ENCODE measurements at places on chromosomes 11 and 22.
A peak's percentile ranks its signal among the peaks of the same experiment; 100 is the strongest.

DNA sequence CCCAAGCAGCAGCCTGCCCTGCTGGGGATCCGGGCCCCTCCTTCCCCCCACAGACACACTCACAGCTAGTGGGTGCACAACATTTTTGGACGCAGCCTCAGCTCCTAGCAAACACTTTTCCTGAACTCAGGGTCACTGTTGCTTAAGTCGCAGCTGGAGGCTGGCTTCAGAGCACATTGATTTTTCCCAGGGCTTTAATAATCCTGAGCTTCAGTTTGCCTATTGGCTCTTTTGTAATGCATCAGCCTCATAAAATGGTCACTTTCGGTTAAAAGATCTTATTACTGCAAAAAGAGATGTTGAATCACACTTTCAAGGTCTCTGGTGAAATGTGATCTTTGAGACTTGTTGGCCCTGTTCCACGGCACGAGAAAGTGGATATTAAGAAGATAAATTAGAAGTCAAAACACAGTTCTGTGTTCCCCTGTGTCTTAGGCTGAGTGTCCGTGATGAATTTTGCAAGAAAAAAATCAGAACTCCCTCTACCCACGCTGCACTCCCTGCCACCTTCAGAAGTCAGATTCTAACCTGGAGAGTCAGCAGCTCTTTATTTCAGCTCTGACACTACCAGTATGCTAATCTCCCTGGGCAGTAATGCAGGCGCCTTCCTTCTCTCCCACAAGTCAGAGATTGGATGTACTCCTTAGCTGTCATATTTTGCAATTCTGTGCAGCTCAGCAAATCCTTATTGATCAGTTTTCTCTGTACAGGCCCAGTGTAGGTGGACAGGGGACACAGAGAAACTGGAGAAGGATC is 158.2 kb upstream of the E2F8 start:
- peaks cover 9% of the 10 kb centered on the region for H3K4me1 ChIP-seq
- no peaks in the 10 kb centered on the region for H3K27me3 ChIP-seq
- no peaks in the 10 kb centered on the region for H3K36me3 ChIP-seq
- DNase-seq: no peak
- H3K27ac ChIP-seq: no peak overlapping the region

GRCh38 chr11:134019500-134019899 is 49.4 kb upstream of the JAM3 start:
- H3K4me1 ChIP-seq: peaks cover 6% of the 10 kb centered on the region
- no peak overlapping the region for H3K27ac ChIP-seq
- H3K4me3 ChIP-seq: no peak overlapping the region
- H3K27me3 ChIP-seq: no peaks in the 10 kb centered on the region
- DNase-seq: no peak
- no peaks in the 10 kb centered on the region for H3K36me3 ChIP-seq

GRCh38 chr11:107882095-107882820 is 23.7 kb upstream of the SLC35F2 start:
- no peaks in the 10 kb centered on the region for H3K27me3 ChIP-seq
- no peak for DNase-seq
- H3K4me3 ChIP-seq: no peak overlapping the region
- H3K36me3 ChIP-seq: no peaks in the 10 kb centered on the region
- H3K27ac ChIP-seq: no peak overlapping the region
- H3K4me1 ChIP-seq: no peaks in the 10 kb centered on the region

DNA sequence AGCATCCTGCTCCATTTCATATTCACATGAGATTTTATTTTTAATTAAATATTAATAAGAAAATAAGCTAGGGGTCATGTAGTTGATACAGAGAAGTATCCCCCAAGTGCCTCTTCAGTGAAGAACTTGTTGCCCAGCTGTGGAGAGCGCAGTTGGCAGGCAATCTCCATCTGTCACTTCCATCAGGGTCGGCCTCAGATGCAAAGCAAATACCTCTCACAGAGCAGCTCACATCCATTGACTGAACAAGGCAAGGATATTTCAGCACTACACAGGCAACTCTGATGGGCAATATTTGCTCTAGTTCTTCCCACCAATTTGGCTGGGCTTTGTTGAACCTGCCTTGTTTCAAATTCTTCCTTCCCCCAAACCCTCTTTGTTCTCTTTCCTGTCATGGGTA is 129.4 kb downstream of the NOX4 start:
- H3K4me1 ChIP-seq: no peaks in the 10 kb centered on the region
- no peak overlapping the region for H3K4me3 ChIP-seq
- H3K36me3 ChIP-seq: no peaks in the 10 kb centered on the region
- H3K27me3 ChIP-seq: no peaks in the 10 kb centered on the region
- no peak for DNase-seq

DNA sequence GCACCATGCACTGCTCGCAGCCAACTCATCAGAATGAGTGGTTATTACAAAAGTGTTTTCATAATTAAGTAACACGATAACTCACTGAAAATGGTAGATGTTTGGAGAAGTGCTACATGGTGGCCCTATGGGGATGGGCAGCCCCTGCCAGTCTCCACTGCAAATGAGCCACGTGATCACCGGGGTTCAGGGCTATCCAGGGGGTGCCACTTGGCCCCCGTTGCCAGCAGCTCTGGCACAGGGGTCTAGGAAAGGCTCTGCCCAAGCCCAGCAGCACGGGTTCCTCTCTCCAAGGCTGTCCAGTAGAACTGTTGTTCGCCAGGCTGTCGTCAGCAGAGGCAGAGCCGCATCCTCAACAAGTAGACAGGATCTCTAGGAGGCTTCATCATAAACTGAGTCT is 382.1 kb upstream of the B3GAT1 start:
- peaks cover 12% of the 10 kb centered on the region for H3K27me3 ChIP-seq
- H3K36me3 ChIP-seq: no peaks in the 10 kb centered on the region
- no peak overlapping the region for H3K27ac ChIP-seq
- H3K4me3 ChIP-seq: no peak overlapping the region
- no peaks in the 10 kb centered on the region for H3K4me1 ChIP-seq

DNA sequence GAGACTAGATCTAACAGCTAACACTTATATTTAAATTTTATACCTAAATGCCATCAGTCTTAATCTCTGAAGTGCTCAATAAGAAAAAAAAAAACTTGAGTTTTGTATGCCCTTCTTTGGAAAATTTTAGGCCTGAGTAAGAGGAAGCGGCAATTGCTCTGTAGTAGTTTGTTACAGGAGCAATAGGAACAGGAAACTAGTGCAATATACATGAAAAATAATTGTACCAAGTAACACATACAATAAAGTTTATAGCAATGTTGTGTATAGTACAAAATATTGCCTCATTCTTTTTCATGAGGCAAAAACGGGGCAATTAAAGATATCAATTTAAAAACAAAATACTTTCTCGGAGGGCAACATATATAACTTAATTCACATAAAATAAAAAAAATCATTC is 19.7 kb downstream of the OR5AK2 start:
- H3K27me3 ChIP-seq: no peaks in the 10 kb centered on the region
- DNase-seq: no peak
- H3K4me3 ChIP-seq: no peak overlapping the region
- H3K4me1 ChIP-seq: no peaks in the 10 kb centered on the region

DNA sequence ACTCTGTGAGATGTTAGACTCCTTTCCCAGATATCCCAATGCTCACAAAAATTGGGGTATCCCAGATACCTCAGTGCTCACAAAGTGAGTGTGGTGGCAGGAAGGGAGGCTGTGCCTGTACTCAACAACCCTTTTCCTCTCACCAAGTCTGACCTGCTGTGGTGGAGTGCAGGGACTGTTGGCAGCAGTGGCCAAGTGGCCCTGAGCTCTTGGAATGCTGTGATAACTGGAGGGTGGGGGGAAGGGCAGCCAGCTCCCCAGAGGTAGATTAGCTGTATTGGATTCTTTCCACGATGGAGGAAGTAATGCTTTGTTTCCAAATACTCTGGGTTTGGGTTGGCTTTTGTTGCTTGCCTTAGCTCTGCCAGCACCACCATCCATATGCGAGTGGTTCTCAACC is 46.0 kb upstream of the OR9Q1 start:
- no peak overlapping the region for H3K4me3 ChIP-seq
- H3K27ac ChIP-seq: no peak overlapping the region
- H3K4me1 ChIP-seq: no peaks in the 10 kb centered on the region
- H3K27me3 ChIP-seq: no peaks in the 10 kb centered on the region

GRCh38 chr11:25349537-25349936 is 852.7 kb downstream of the LUZP2 start:
- no peak overlapping the region for H3K4me3 ChIP-seq
- H3K27me3 ChIP-seq: no peaks in the 10 kb centered on the region
- no peaks in the 10 kb centered on the region for H3K36me3 ChIP-seq
- H3K27ac ChIP-seq: no peak overlapping the region

GRCh38 chr11:46249938-46250744 is 27.3 kb upstream of the CREB3L1 start:
- H3K27me3 ChIP-seq: no peaks in the 10 kb centered on the region
- H3K4me1 ChIP-seq: peaks cover 12% of the 10 kb centered on the region
- H3K27ac ChIP-seq: no peak overlapping the region
- H3K36me3 ChIP-seq: no peaks in the 10 kb centered on the region

GRCh38 chr22:34501366-34501965 is 564.5 kb upstream of the ISX start:
- no peak overlapping the region for H3K4me3 ChIP-seq
- no peaks in the 10 kb centered on the region for H3K4me1 ChIP-seq
- DNase-seq: no peak
- no peaks in the 10 kb centered on the region for H3K36me3 ChIP-seq
- no peaks in the 10 kb centered on the region for H3K27me3 ChIP-seq

- H3K27ac ChIP-seq: no peak overlapping the region
- H3K36me3 ChIP-seq: peaks cover 78% of the 10 kb centered on the region
- no peak for DNase-seq
- no peaks in the 10 kb centered on the region for H3K4me1 ChIP-seq
- no peak overlapping the region for H3K4me3 ChIP-seq
These were observed 14.2 kb downstream of the DTX4 start for GRCh38 chr11:59186130-59186594.

GRCh38 chr22:47001288-47001687 is 238.8 kb downstream of the TBC1D22A start:
- no peaks in the 10 kb centered on the region for H3K4me1 ChIP-seq
- no peaks in the 10 kb centered on the region for H3K36me3 ChIP-seq
- H3K27me3 ChIP-seq: no peaks in the 10 kb centered on the region
- no peak overlapping the region for H3K27ac ChIP-seq

DNA sequence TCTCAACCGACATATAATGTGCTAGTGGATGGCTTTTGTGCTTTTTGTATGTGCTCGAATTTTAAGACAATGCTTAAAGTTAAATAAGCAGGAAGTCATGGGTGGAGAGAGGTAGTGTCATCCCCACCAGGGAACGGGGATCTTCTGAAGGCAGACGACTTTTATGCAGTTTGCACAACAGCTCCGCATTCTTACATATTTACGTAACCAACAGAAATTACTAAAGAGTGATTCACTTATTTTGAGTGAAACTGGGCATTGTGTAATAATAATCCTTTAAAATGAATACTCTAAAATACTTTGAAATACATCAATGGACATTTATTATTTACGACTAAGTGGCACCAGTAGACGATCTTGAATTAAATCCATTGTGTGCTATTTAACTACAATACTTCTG is 305.1 kb downstream of the CNTN5 start:
- H3K27me3 ChIP-seq: no peaks in the 10 kb centered on the region
- peaks cover 13% of the 10 kb centered on the region for H3K4me1 ChIP-seq
- no peak overlapping the region for H3K4me3 ChIP-seq
- DNase-seq: peak; percentile 60
- H3K36me3 ChIP-seq: no peaks in the 10 kb centered on the region

- no peaks in the 10 kb centered on the region for H3K4me1 ChIP-seq
- no peaks in the 10 kb centered on the region for H3K36me3 ChIP-seq
- H3K27ac ChIP-seq: no peak overlapping the region
- no peaks in the 10 kb centered on the region for H3K27me3 ChIP-seq
These were observed 237.3 kb upstream of the NCAM1 start for GRCh38 chr11:112723676-112724495.

- H3K4me1 ChIP-seq: no peaks in the 10 kb centered on the region
- DNase-seq: no peak
- no peaks in the 10 kb centered on the region for H3K36me3 ChIP-seq
- no peaks in the 10 kb centered on the region for H3K27me3 ChIP-seq
- H3K4me3 ChIP-seq: no peak within 1 kb of the TSS
These were observed at the start of gene APOA1 for GRCh38 chr11:116837231-116838091. APOA1 (minus strand) TSS chr11:116837622; CDS start chr11:116837387, 235 bp downstream.

GRCh38 chr11:5348551-5349194 is 2.6 kb upstream of the OR51B6 start:
- no peaks in the 10 kb centered on the region for H3K27me3 ChIP-seq
- no peak overlapping the region for H3K4me3 ChIP-seq
- no peak for DNase-seq
- H3K36me3 ChIP-seq: no peaks in the 10 kb centered on the region
- H3K27ac ChIP-seq: no peak overlapping the region
- no peaks in the 10 kb centered on the region for H3K4me1 ChIP-seq

- H3K4me3 ChIP-seq: peak overlapping the region; percentile 92
- no peaks in the 10 kb centered on the region for H3K27me3 ChIP-seq
- H3K27ac ChIP-seq: peak overlapping the region; percentile 64
- H3K4me1 ChIP-seq: peaks cover 16% of the 10 kb centered on the region
These were observed 1.4 kb upstream of the CELSR1 start for GRCh38 chr22:46538814-46539160.

DNA sequence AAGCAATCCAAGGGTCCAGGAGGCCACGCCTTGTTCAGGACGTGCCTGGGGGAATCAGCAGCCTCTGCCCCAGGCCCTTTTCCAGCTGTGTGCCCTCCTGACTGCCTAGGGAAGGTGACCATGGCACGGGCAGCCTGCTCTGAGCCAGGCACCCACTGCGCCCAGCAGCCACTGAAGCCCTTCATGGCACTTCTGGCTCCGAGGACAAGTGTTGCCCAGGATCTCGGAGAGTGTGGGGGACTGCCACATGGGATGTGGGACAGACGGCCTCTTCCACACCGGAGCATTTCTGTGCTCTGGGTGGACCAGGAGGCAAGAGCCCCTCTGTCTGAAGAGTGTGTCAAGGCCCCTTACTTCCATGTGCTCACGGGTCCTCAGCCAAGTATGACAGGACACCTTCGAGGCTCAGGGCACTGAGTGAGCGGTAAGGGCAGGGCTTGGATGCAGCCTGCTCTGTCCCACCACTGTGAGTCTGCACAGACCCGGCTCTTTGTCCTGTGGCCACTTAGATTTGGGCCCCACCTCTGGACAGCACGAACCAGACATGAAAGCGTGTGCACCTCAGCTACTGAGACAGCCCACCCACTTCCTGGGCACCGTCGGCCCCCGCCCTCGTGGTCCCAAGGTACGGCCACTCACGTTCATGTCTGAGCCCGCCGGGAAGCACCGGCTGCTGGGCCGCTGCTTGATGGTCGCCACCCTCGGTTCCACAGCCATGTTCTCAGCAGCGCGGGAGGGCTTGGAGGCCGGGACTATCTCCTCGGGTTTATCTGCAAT is 93.6 kb downstream of the CTTN start:
- no peak overlapping the region for H3K4me3 ChIP-seq
- H3K4me1 ChIP-seq: no peaks in the 10 kb centered on the region
- H3K27ac ChIP-seq: no peak overlapping the region
- peak; percentile 42 for DNase-seq

DNA sequence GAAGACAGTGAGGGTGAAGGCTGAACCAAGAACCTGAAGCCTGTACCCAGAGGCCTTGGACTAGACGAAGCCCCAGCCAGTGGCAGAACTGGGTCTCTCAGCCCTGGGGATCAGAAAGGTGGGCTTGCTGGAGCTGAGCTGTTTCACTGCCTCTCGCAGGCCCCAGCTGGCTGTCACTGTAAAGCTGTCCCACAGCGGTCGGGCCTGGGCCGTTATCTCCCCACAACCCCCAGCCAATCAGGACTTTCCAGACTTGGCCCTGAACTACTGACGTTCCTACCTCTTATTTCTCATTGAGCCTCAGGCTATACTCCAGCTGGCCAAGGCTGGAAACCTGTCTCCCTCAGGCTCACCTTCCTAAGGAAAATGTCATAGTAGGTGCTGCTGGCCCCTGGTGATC is 4.1 kb downstream of the PPP1CA start:
- H3K4me3 ChIP-seq: no peak overlapping the region
- H3K27me3 ChIP-seq: no peaks in the 10 kb centered on the region
- no peak for DNase-seq
- H3K4me1 ChIP-seq: no peaks in the 10 kb centered on the region

- no peak overlapping the region for H3K4me3 ChIP-seq
- no peaks in the 10 kb centered on the region for H3K36me3 ChIP-seq
- no peaks in the 10 kb centered on the region for H3K27me3 ChIP-seq
- H3K4me1 ChIP-seq: peaks cover 5% of the 10 kb centered on the region
- no peak overlapping the region for H3K27ac ChIP-seq
These were observed 43.2 kb downstream of the NEU3 start for GRCh38 chr11:75031771-75032549.
